ENCODE measurements at places on chromosomes 4 and X.

GRCh38 chr4:112315446-112315845 lies 18.3 kb downstream of the ALPK1 start:
- no peak overlapping the region for H3K27ac ChIP-seq
- H3K27me3 ChIP-seq = no peaks in the 10 kb centered on the region
- no peaks in the 10 kb centered on the region for H3K36me3 ChIP-seq
- no peak overlapping the region for H3K4me3 ChIP-seq
- DNase-seq = no peak

DNA sequence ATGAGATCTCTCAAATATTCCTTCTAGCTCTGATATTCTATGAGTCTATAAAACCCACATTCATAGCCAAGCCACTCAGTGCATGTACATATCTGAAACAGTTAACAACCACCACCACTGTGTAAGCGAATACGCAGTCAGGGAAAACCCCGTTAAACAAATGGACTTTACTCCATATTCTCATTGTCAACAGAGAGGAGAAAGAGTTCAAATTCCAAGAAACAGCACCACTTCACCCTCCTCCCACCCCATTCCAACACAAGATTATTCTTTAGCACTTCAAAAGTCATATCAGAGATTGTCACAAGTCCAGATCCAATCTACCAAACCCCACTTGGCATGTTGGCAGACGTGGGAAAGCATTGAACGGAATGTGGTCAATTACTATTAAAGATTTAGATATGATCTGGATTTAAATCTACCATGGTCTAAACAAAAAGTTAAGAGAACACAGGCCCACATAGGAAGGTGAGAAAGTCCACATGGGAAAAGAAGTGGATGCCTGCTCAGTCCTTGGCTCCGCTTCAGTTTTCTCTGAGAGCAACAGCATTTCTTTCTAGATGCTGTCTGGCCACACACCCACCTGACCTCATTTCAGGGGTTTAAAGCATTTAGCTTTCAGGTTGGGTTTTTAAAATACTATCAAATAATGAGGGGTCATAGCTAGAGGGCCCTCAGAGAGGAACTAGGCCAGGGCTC lies 39.8 kb upstream of the KLHL13 start:
- H3K27me3 ChIP-seq = no peaks in the 10 kb centered on the region
- H3K36me3 ChIP-seq = no peaks in the 10 kb centered on the region
- no peak overlapping the region for H3K27ac ChIP-seq
- DNase-seq = no peak
- H3K4me3 ChIP-seq = no peak overlapping the region

- H3K4me3 ChIP-seq = no peak overlapping the region
- peak overlapping the region; percentile 36 for H3K27ac ChIP-seq
- DNase-seq = peak; percentile 77
- no peaks in the 10 kb centered on the region for H3K27me3 ChIP-seq
Observed at GRCh38 chrX:107683124-107683895, 55.0 kb downstream of the PRPS1 start.

DNA sequence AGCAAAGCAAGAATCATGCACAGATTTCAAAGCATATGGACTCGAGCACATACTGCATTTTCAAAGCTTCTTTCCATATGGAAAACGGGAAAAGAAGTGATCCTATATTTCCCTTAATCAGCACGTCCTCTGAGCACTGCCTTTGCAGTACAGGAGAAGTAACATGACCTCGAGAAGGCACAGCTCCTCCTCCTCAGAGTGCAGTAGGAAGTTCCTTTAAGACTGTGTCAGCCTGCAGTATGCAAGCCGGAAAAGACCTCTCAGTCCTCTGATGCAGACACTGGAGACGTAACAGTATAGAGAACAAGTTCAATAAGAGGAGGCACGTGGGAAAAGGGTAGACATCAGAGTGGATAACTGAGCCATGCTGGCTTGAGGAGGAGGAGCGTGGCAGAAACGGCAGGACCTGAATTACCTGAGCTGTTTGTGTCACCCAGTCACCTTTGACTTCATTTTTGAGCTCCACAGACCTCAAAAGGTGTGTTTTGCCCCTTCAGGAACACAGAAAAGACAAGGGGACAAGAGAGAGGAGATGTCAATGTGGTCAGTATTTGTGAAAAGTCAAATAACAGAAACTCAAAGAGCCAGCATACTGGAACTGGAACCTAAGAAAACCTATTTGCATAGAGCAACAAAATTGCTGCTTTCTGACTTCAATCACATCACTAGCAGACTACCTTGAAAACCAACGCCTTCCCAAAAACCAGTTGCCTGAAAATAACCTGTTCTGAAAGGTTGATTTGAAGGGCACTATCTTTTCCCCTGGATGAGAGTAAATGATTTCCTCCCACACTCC lies 20.8 kb downstream of the IRF2 start:
- peak overlapping the region; percentile 29 for H3K27ac ChIP-seq
- peaks cover 5% of the 10 kb centered on the region for H3K4me1 ChIP-seq
- no peaks in the 10 kb centered on the region for H3K36me3 ChIP-seq
- no peak for DNase-seq

GRCh38 chr4:40251366-40251765 lies 54.5 kb downstream of the RHOH start:
- no peak for DNase-seq
- no peaks in the 10 kb centered on the region for H3K36me3 ChIP-seq
- H3K27ac ChIP-seq = no peak overlapping the region
- H3K27me3 ChIP-seq = no peaks in the 10 kb centered on the region
- no peak overlapping the region for H3K4me3 ChIP-seq

- H3K4me3 ChIP-seq = no peak overlapping the region
- no peak overlapping the region for H3K27ac ChIP-seq
- H3K36me3 ChIP-seq = no peaks in the 10 kb centered on the region
- H3K4me1 ChIP-seq = no peaks in the 10 kb centered on the region
- no peak for DNase-seq
Observed at GRCh38 chrX:7205037-7205577, 57.2 kb upstream of the PUDP start.

DNA sequence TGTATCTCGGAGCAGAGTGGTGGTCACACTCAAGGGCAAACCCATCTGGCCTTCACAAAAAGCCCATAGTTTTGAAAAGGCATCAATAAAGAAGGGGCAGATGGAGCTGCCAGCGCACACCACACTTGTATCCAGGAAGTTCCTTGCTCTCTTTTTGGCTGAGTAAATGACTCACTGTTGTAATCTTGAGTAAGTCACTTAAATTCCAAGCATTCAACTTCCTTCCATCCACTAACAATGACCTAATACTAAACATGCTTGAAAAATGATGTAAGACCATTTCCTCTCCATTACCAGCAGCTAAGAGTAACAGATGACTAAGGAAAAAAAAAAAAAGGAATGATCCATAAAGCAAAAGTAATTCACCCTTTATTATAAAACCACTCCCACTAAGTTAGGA lies 32.4 kb upstream of the MYOZ2 start:
- H3K27ac ChIP-seq = peak overlapping the region; percentile 81
- H3K4me1 ChIP-seq = no peaks in the 10 kb centered on the region
- H3K36me3 ChIP-seq = no peaks in the 10 kb centered on the region
- no peak for DNase-seq
- no peak overlapping the region for H3K4me3 ChIP-seq
- H3K27me3 ChIP-seq = no peaks in the 10 kb centered on the region

- no peaks in the 10 kb centered on the region for H3K36me3 ChIP-seq
- H3K4me1 ChIP-seq = no peaks in the 10 kb centered on the region
- no peak for DNase-seq
Observed at GRCh38 chr4:118270492-118270891, 82.3 kb downstream of the PRSS12 start.

GRCh38 chr4:130955520-130955919 lies 1859.6 kb downstream of the C4orf33 start:
- no peak overlapping the region for H3K27ac ChIP-seq
- DNase-seq = no peak
- no peak overlapping the region for H3K4me3 ChIP-seq
- no peaks in the 10 kb centered on the region for H3K27me3 ChIP-seq

DNA sequence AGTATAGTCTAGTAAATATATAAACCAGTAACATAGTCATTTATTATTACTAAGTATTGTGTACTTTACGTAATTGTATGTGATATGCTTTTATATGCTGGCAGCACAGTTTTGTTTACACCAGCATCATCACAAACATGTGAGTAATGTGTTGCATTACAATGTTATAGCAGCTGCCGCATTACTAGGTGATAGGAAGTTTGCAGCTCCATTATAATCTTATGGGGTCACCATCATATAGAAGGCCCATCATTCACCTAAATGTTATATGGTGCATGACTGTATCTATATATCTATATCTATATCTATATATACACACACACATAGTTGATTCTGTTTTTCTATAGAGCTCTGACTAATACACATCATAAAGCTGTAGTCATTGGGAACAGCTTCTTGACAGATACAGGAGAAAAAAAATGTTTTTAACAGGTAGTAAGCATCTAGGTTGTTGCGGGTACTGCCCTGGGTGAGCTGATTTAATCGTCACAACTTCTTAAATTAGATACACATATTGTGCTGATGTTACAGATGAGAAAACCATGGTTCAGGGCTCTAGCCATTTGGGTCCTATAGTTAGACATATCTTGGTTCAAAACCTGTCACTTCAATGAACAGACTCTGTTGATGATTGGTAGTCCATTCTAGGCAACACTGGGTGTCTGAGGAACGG lies 77.9 kb downstream of the CLNK start:
- H3K27me3 ChIP-seq = no peaks in the 10 kb centered on the region
- no peak overlapping the region for H3K4me3 ChIP-seq

DNA sequence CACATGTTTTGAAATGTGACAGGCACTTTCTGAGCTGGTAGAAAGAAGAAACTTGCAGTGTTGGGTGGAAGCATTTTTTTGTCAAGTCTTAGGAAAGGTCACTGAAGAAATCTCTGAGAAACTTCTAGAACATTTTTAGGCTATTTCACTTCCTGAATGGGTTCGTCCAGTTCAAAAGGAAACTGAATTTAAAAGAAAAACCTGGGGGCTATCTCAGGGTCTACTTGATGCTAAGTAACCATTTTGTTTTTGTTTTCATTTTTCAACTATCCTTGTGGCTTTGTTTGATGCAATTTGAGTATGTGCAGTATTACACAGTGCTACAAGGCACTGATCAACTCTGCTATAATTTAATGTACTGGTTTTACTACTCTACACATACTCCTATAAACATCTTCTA lies 34.0 kb upstream of the AMOT start:
- H3K4me3 ChIP-seq = no peak overlapping the region
- H3K4me1 ChIP-seq = no peaks in the 10 kb centered on the region
- no peaks in the 10 kb centered on the region for H3K27me3 ChIP-seq
- no peak for DNase-seq
- no peak overlapping the region for H3K27ac ChIP-seq

GRCh38 chrX:23785580-23785979 lies 2.6 kb downstream of the SAT1 start:
- no peak for DNase-seq
- no peaks in the 10 kb centered on the region for H3K27me3 ChIP-seq
- peak overlapping the region; percentile 53 for H3K4me3 ChIP-seq
- H3K36me3 ChIP-seq = peaks cover 14% of the 10 kb centered on the region
- peak overlapping the region; percentile 89 for H3K27ac ChIP-seq

DNA sequence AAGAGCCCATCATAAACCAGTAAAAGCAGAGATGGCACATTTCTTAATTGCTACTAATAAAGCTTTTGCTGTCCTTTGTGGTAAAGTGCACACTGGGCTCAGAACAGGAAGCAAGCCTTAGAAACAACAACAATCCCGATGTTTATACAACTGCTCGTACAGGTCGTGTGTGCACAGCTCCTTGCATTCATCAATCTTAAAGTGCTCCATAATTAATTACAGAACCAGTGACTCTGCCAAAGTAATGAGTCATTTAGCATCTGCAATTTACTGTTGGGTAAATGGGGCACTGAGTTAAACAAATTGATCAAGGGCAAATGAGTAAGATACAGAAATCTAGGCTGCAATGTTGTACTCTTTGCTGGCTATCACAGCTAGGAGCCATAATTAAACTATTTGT lies 61.3 kb upstream of the TXK start:
- no peaks in the 10 kb centered on the region for H3K4me1 ChIP-seq
- no peaks in the 10 kb centered on the region for H3K27me3 ChIP-seq
- H3K36me3 ChIP-seq = no peaks in the 10 kb centered on the region
- no peak overlapping the region for H3K27ac ChIP-seq
- DNase-seq = no peak
- H3K4me3 ChIP-seq = no peak overlapping the region

GRCh38 chr4:38634047-38634759 lies 29.8 kb upstream of the KLF3 start:
- DNase-seq = no peak
- no peaks in the 10 kb centered on the region for H3K4me1 ChIP-seq
- no peak overlapping the region for H3K4me3 ChIP-seq
- no peaks in the 10 kb centered on the region for H3K27me3 ChIP-seq
- no peaks in the 10 kb centered on the region for H3K36me3 ChIP-seq

GRCh38 chr4:2798399-2799223 lies 5.7 kb downstream of the SH3BP2 start:
- DNase-seq = peak; percentile 83
- peaks cover 16% of the 10 kb centered on the region for H3K4me1 ChIP-seq
- H3K27me3 ChIP-seq = no peaks in the 10 kb centered on the region

GRCh38 chr4:53640576-53641453 lies 49.5 kb upstream of the LNX1 start:
- no peak overlapping the region for H3K27ac ChIP-seq
- H3K4me3 ChIP-seq = no peak overlapping the region
- peaks cover 5% of the 10 kb centered on the region for H3K4me1 ChIP-seq
- DNase-seq = no peak
- H3K36me3 ChIP-seq = no peaks in the 10 kb centered on the region
- no peaks in the 10 kb centered on the region for H3K27me3 ChIP-seq

DNA sequence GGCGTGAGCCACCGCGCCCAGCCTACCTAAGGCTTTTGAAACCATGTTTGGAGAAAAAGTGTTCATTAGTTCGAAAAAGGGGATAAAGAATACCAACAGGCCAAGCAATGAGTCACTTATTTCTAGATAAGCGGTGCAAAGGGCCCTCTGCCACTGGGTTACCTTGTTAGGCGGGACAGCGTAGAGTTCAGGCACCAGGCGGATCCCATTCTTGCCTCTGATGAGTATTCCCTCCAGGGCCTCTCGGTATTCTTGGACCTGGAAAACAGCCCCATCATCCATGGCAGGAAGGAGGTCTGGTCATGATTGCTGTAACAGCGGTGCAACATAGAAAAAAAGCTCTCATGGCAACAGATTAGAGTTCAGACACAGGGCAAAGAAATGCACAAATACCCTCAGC lies 48.0 kb downstream of the PHKA2 start:
- peaks cover 6% of the 10 kb centered on the region for H3K36me3 ChIP-seq
- H3K4me1 ChIP-seq = no peaks in the 10 kb centered on the region
- H3K4me3 ChIP-seq = no peak overlapping the region
- no peaks in the 10 kb centered on the region for H3K27me3 ChIP-seq

DNA sequence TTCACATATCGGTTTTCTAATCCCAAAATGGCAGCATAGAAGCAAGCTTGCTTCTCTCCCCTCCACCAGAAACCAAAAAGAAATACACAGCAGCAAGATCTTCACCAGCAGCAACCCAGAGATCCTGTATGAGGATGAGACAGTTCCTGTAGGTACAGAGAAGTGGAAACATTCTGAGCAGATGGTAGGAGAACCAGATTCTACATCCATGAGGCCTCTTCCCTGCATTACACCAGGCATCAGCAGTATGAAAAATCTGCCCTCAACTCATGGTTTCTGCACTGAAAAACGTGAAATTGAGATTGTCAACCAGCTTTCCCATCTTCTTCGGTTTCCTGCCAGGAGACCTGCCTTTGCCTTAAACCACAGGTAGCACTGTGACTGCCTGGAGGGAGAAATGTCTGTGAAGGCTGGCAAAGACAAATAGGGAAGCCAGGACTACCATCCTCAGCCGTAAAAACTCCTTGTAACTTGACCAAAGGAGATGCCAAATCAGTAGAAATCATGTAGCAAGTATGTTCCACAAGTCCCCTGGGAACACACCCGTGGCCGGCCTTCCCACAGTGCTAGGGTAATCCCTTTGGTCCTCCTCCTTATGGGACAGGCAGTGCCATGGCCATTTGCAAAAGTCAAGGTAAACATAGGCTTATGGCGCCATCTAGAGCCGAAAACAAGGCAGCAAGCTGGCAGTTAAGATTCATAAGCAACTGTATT lies 24.0 kb upstream of the MTHFD2L start:
- H3K4me1 ChIP-seq = no peaks in the 10 kb centered on the region
- H3K4me3 ChIP-seq = no peak overlapping the region
- DNase-seq = no peak

All from ascending aorta (tissue), 2 donors.